ENCODE measurements at places on chromosomes 12 and 14.

GRCh38 chr14:104784846-104785707 is 10.5 kb downstream of the AKT1 start:
- peak; percentile 67 for DNase-seq

- DNase-seq, result no peak
Measured at GRCh38 chr12:50614167-50614759, 109.5 kb downstream of the DIP2B start.

DNA sequence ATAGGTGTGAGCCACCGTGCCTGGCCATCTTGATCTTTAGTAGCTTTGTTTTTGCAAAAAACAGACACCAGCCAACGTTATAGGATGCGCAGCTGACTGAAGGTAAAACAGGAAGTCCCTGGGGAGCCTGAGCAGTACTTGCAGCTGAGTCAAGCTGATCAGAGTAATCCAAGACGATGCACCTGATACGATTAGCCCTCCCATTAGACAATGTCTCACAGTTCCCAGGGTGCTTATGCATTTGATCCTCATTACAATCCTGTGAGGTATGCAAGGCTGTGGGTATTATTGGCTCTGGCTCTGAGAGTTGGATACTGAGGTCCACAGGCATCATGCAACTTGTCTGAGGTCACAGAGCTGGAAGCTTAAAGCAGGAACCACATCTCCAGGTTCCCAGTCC is 8.1 kb downstream of the KRT18 start:
- DNase-seq, result peak; percentile 11

DNA sequence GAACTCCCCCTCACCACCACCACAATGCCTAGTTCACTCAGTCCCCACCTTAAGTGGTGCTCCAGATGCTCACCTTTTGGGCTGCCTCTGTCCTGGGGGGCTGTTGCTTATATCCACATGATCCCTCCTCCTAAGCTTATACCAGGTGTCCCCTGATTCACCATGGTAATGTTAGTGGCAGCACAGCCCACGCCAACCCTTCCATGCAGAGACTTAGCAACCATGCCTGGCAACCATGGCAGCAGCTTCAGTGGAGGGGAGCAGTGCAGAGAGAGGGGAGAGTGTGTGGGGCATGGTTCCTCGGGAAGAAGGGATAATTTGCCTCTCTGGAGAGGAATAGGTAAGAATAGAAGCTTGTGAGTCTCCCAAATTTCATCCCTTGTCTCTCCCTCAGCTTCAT is 1.2 kb upstream of the DDN start:
- no peak for DNase-seq

DNA sequence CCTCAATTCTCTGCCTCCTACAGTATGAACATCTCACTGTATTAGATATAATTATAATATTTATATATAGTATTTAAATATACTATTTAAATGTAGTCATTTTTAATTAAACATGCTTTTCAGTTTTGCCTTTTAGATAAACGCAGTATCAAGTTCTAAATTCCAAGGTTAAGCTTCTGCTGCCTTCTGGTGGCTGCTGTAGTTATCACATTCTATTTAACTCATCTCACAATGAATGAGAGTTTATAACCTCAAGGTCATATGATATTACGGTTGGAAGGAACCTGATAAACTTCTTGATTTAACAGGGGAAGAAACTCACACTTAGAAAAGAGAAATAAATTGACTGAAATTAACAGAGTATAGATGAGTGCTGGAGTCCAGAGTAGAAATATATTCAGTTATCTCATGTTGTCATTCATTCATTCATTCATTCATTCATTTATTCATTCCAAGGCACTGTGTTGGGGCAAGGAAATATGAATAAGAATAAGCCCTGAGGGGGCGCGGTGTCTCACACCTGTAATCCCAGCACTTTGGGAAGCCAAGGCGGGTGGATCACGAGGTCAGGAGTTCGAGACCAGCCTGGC is 31.9 kb downstream of the GUCY2C start:
- peak; percentile 51 for DNase-seq

DNA sequence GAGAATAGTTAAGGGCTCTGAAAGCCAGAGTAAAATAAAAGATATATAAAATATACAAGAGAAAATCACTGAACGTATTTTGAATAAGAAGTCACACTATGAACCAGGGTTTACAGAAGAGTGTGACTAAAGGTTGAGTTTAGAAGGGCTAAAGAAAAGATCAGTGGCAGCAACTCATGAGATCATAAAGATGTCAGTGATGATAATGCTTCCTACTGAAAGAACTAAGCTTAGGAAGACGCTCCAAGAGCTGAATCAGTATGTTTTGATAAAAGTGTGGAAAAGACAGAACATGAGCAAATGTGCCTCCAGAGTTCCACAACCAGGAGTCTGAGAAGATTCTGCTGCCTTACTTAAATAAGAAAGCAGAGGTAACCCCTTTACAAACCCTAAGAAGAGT is 74.6 kb downstream of the KITLG start:
- DNase-seq, result no peak

- DNase-seq, result no peak
Measured at GRCh38 chr14:40850191-40850590, 756.5 kb upstream of the LRFN5 start.

GRCh38 chr12:89217472-89217871 is 134.8 kb downstream of the DUSP6 start:
- no peak for DNase-seq

- peak; percentile 75 for DNase-seq
Measured at GRCh38 chr14:49687942-49688700, at the start of gene POLE2. Gene POLE2 (minus strand): TSS chr14:49688214. CDS start chr14:49688203, 11 bp downstream.

DNA sequence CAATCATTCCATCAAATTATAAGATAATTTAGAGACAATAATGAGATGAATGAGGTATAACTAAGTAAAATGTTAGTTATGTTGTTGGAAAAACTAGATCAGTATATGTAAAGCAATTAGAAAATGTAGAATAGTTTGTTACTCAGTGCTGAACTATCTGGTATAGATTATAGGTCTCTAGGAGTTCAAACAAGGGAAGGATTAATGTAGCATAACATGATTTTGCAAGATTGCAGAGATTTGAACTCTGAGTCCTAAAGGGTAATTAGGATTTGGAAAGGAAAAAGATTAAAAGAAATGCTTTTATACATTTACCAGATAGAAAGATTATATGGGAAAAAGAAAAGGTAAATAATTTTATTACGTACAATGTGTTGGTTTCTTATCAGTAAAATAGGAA is 246.3 kb downstream of the KCNC2 start:
- no peak for DNase-seq

DNA sequence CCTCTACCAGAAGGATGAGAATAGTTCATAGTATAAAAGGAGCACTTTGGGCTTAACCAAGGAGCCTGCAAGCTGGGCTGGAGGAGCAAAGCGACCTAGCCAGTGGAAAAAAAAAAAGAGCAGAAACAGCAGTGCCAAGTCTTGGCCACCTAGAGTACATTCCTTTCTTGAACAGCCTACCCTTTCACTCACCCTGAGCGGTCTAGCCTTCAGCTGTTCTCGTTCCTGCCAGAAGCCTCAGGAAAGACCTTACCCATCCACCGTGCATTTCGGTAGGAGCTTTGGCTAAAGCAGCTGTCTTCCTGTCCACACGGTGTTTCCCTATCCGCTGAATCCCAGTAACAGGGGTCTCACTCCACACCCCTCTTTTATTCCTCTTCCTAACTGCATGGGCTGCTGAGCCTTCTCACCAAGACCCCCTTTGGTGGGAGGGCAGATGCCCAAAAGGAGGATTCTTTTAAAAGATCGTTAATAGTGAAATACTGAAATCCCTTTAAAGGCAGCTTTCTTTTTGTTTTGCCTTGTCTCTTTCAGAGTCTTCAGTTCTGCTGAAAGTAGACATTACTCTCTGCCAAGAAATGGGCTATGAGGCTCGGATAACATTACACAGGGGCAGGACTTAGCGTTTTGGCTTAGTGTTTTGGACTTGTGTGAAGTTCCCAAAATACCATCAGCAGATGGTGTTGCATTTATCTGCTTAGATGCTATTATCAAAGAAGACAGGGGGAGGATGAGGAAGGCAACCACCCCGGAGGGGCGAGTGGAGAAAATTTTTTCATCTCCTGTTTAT is 88.5 kb upstream of the METAP2 start:
- no peak for DNase-seq

DNA sequence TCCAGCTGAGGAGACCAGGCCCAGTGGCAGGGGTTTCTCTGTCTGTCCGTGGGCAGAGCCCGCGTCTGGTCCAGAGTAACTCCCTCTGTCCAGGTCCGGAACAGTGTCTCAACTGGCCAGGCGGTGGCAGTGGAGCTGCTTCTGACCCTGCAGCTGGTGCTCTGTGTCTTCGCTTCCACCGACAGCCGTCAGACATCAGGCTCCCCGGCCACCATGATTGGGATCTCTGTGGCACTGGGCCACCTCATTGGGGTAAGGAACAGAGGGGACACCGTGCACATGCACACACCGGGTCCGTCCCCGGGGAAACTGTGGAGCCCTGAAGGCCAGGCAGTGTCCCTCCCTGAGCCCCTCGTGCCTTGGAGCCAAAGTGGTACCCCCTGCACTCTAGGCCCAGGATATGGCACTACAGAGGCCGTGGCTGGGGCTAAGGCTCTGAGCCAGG is 1.5 kb downstream of the AQP6 start:
- DNase-seq, result peak; percentile 70

DNA sequence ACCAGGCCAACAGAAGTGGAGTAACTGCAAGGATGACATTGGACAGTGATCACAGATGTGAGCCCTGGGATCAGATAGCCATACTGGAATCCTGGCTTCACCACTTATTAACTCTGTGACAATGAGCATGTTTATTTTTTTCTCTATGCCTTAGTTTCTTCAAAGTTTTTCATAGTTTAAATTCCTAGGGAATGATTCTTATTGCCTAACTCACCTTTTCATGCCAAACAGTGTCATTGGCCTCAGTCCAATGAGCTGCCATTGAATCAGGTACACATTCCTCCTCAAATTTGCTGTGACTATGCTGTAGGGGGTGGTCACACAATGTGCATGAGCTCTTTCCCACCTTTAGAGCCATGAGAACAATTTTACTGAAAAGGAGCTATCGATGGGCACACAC is 342.3 kb downstream of the SYT1 start:
- no peak for DNase-seq

DNA sequence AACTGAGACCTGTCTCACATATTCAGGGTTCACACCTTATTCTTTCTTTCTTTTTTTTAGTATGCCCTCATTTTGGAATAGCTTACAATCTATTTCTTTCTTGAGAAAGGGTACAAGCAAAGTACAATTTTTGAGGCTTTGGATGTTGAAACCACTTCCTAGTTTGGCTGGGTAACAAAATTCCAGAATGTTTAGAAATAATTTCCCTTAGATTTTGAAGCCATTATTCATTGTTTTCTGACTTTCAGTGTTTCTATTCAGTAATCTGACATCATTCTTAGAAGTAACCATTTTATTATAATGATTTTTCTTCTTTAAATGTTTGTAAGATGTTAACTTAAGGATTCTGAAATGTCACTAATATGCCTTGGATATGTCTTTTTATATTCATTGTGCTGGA is 28.2 kb downstream of the ST8SIA1 start:
- no peak for DNase-seq

GRCh38 chr12:122051231-122051876 is 27.2 kb upstream of the MLXIP start:
- no peak for DNase-seq

GRCh38 chr12:99311373-99311772 is 336.2 kb upstream of the GARIN6 start:
- no peak for DNase-seq

GRCh38 chr12:131643631-131644452 is 67.0 kb upstream of the SFSWAP start:
- DNase-seq, result no peak

- DNase-seq, result no peak
Measured at GRCh38 chr12:3101309-3102024, 24.3 kb downstream of the TSPAN9 start.

DNA sequence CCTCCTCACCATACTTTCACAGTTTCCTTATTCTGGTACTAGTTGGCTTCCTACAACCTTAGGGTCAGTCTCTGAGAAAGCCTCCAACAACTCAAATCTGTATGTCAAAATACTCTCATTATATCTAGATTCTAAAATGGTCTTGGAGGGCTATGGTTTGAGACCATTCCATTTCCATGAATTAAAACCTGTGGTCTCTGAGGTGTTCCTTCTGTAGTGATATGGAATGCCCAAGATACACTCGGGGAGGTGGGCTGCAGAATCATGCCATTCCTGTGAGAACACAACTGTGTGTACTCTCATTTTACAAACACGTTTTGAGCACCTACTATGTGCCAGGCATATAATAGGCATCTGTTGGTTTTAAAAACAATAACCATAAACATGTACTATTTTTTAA is 74.0 kb downstream of the FERMT2 start:
- DNase-seq, result no peak

GRCh38 chr14:85466678-85467077 is 63.3 kb upstream of the FLRT2 start:
- no peak for DNase-seq

DNA sequence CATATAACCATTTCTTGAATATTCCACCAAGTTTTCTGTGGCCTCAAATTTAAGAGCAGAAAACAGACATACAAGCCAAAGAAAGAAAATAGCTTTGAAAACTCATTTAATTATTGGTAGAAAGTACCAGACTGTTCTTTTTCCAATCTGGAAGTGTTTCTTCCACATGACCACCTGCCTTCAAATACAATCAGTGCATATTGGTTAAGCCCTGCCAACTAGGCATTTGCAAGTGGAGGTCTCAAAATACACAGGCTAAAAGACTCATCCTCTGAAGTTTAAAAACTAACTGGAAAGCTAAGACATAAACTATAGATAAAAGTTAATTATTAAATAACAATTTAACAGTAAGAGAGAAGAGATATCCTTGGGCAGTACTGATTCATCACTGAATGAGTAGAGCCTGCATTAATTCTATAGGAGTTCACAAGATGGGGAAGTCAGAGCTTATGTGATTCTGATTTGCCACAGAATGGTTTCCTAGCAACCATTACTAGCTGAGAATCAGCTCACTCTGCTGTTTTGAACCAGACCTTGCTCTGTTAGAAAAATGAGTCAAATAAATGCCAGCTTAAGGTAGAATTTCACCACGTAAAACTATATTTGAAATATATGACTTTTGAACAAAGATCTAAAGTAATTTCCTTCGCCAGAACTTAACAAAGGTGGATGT is 433.8 kb downstream of the FUT8 start:
- no peak for DNase-seq

GRCh38 chr14:64463195-64463594 is 2.1 kb upstream of the AKAP5 start:
- no peak for DNase-seq

DNA sequence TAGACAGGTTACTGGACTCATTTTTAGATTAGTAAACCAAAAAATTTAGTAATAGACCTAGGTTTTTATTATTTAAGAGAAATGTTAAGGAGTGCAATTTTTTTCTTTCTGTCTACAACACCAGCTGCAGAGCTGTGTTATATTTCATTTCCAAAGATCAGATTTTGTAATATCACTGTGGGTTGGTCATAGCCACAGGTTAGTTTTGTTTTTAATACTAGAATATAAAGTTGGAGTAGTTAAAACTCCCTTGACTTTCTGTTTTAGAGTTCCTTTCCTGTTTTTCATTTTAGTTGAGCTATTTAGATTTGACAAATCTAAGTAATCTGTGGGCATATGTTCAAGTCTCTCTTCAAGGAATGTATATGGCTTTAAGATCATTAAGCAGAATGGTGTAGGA is 30.7 kb upstream of the GARIN2 start:
- no peak for DNase-seq

GRCh38 chr12:117564881-117565280 is 203.5 kb upstream of the NOS1 start:
- DNase-seq, result no peak

Data from SHP77 (cell line).